Skeletal muscle tissue (tissue), 5 donors: ENCODE measurements at places on chromosomes 16 and 17. TPM values are rescaled to one million over a fixed set of nuclear protein-coding genes. Genes with fewer than 3 reads are reported as not detected.

RMI2 gene
- 5.7 TPM for total RNA-seq

CFAP20 gene
- 47.5 TPM for total RNA-seq

P2RX1 gene
- 1.6 TPM for total RNA-seq

CNGB1 gene
- not detected for total RNA-seq

MC1R gene
- total RNA-seq, result 0.52 TPM

TMEM235 gene
- not detected for total RNA-seq

PIRT gene
- total RNA-seq, result not detected

ZSWIM7 gene
- total RNA-seq, result 24.5 TPM

B4GALNT2 gene
- not detected for total RNA-seq

KRT39 gene
- total RNA-seq, result 3.1 TPM

HEATR3 gene
- 25.1 TPM for total RNA-seq

HES7 gene
- total RNA-seq, result under 0.01 TPM

CHST4 gene
- not detected for total RNA-seq

TSPAN10 gene
- total RNA-seq, result 0.52 TPM

PRAC2 gene
- not detected for total RNA-seq

ITGB4 gene
- total RNA-seq, result 3.1 TPM

MYH3 gene
- 6,986 TPM for total RNA-seq

FOXN1 gene
- not detected for total RNA-seq

CCDC40 gene
- 1.0 TPM for total RNA-seq

PIK3R5 gene
- total RNA-seq, result 2.1 TPM

OR2C1 gene
- not detected for total RNA-seq

EIF5A gene
- 185 TPM for total RNA-seq

KRT40 gene
- 6.3 TPM for total RNA-seq

VASN gene
- total RNA-seq, result 13.0 TPM

TBC1D3I gene
- under 0.01 TPM for total RNA-seq

MT1M gene
- 2.1 TPM for total RNA-seq

KRT12 gene
- total RNA-seq, result not detected

MAP3K14 gene
- total RNA-seq, result 1.6 TPM

CRYBA1 gene
- total RNA-seq, result not detected

ABCC11 gene
- not detected for total RNA-seq

TBC1D3G gene
- total RNA-seq, result not detected

KLHL36 gene
- 23.0 TPM for total RNA-seq

PLA2G10 gene
- total RNA-seq, result not detected

EMP2 gene
- total RNA-seq, result 42.8 TPM

MARCHF10 gene
- not detected for total RNA-seq

CIITA gene
- total RNA-seq, result 1.0 TPM

ALOXE3 gene
- not detected for total RNA-seq

BCKDK gene
- total RNA-seq, result 8.9 TPM

CNP gene
- total RNA-seq, result 25.1 TPM

SKAP1 gene
- 1.0 TPM for total RNA-seq

PIMREG gene
- 6.3 TPM for total RNA-seq

FADS6 gene
- not detected for total RNA-seq

ZNF624 gene
- total RNA-seq, result 5.2 TPM

CMTM1 gene
- not detected for total RNA-seq

SCO1 gene
- total RNA-seq, result 9.4 TPM

CDC6 gene
- total RNA-seq, result 4.2 TPM

CCDC154 gene
- total RNA-seq, result under 0.01 TPM

LRRC75A gene
- 3.7 TPM for total RNA-seq

NOXO1 gene
- total RNA-seq, result 1.6 TPM

POLR2C gene
- total RNA-seq, result 62.6 TPM
